K562 (cell line): ENCODE measurements at places on chromosomes 5 and 9. TPM values are rescaled to one million over a fixed set of nuclear protein-coding genes. Genes with fewer than 3 reads are reported as not detected.

The HRH2 gene
- 0.07 TPM in 1 of 2 replicates, not detected in the other for total RNA-seq

- DNase-seq = no peak
Observed at GRCh38 chr5:68924481-68925145, 169.2 kb upstream of the SLC30A5 start.

DNA sequence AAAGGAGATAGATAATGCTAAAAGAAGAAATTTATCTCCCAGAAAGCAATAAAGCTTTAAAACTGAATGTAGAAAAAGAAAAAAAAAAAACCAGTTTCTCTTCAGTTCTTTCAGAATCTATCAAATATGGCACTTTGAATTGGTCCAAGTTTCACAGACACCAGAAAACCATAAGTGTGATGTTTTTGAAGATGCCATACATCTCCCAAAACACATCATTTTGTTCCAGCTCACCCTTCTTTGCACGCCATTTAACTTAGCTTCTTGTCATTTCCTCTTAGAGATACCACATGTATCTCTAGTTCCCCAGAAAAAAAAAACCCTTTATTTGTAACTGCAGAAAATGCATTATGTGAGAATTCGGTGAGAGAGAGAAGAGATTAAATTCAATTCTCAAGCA lies 46.1 kb upstream of the MAMDC2 start:
- DNase-seq = no peak

The NSG2 gene
- not detected in 2 replicates for total RNA-seq

The SPATA9 gene
- total RNA-seq = 0.11 TPM in 1 of 2 replicates, not detected in the other

GRCh38 chr5:59746241-59746765 lies 147.2 kb downstream of the PDE4D start:
- no peak for DNase-seq

DNA sequence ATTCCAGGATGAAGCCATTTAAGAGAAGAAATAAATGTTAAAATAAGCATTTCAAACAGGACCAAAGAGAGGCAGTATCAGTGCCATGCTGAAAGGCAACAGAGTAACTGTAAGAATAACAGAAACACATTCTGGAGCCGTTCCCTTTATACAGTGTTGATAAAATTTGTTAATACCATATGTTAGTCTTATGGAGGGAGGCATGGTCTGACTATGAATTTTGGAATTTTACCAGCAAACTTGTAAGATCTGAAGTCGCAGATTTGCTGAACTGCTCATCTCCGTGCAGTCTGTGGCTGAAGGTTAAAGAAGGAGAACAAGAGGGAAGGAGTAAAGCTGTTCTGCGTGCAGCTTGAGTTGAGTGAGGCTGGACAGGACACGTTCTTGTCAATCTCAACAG lies 508.4 kb downstream of the NFIB start:
- no peak for DNase-seq

DNA sequence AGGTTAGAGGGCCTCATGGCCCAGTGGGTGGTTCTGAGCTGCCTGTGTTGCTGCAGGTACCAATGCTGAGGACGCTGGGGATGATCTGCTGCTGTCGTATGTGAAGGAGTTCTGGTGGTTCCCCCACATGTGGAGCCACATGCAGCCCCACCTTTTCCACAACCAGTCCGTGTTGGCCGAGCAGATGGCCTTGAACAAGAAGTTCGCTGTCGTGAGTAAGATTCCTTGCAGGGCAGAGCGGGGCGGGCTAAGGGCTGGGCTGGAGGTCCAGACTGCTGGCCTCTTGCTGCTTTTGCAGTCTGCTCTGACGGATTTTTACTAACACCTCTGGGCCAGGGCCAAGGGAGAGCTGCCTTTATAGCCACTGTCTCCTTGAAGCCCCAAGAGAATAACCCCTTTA lies 26.9 kb downstream of the NDST1 start:
- DNase-seq = no peak
